GM06990 (cell line): ENCODE measurements at places on chromosomes 12 and 14.
A peak's percentile ranks its signal among the peaks of the same experiment; 100 is the strongest.

DNA sequence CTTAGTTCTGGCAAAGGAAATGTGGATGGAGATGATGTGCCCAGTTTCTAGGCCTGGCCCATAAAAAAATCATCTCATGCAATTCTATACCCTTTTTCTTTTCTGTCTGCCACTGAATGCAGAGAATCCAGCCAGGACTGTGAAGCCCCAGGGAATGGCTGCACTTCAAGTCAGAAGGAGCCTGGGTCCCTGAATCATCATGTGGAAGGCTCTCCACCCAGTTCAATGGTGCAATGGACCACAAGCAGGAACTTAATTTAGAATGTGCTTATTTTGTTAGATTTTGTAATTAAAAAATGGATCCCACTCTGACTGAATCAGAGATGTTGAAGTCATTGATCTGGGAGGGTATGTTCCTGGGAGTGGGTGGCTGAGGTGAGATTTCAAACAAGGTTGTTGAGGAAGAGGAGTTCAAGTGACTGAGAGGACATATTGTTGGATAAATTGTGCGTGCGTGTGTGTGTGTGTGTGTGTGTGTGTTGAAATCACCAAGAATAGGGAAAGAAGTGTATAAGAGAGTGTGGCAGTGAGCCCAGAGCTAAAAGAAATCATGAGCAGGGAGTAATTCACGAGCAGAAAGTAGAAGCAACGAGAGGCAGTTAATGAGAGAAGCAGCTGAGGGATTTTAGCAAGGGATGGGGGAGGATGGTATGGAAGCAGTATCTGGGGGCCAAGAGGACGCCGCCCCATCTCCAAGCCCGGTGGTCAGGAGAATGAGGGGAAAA, 125.4 kb downstream of the TMX1 start:
- DNase-seq: no peak

DNA sequence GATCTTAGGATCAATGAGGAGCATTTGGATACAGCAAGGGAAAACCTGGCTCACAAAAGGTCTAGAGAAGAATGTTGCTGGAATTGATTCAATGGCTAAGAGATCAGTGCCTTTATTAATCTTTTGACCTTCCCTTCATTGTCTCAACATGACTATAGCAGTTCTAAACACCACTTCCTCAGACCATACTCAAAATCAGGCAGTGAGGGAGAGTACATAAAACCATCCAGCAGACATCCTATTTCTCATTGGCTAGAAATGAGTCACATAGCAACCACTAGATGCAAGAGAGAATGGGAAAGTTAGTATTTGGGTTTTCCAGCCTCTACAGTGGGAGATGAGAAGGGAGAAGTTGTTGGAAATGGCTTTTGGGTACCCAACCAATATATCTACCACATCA, 151.4 kb upstream of the NUDT4 start:
- DNase-seq: no peak

- DNase-seq: no peak
Measured at GRCh38 chr14:78970677-78971076, 800.5 kb downstream of the NRXN3 start.

GRCh38 chr12:27555361-27555760, 31.4 kb downstream of the PPFIBP1 start:
- no peak for DNase-seq

DNA sequence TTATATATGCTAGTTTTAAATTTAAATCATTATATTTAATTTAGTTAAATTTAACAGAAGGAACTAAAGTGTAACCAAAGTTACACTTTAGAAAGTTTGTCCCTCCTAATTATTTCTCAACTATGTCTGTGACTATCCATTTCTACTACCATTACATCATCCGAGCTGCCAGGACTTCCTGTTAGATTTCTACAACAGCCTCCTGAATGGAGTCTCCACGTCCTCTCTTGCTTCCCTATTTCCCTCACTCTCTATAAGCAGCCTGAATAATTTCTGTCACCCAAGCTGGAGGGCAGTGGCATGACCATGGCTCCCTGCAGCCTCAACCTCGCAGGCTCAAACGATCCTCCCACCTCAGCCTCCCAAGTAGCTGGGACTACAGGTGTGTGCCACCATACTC, 84.1 kb downstream of the TTC7B start:
- no peak for DNase-seq

- no peak for DNase-seq
Measured at GRCh38 chr14:89388853-89389252, 28.2 kb downstream of the FOXN3 start.

DNA sequence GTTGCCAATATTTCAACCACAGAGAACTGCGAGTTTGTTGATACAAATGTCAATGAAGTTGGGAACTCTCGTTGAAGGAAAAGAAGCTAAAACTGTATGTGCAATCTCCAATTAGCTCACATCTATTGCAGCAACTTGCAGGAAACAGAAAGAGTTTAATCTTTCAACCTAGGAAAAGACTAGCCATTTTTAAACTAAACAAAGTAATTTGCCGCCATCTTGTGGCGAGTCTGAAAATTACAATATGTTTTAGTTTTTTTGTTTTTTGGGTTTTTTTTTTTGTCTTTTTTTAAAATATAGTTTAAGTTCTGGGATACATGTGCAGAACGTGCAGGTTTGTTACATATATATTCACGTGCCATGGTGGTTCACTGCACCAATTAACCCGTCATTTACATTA, 131.2 kb upstream of the FOXG1 start:
- peak; percentile 2 for DNase-seq

- DNase-seq: no peak
Measured at GRCh38 chr12:55699471-55700055, 8.1 kb downstream of the ITGA7 start.

- no peak for DNase-seq
Measured at GRCh38 chr12:117118838-117119591, 19.8 kb upstream of the TESC start.
